Activated T-cell treated with anti-CD3 and anti-CD28 coated beads, Interleukin-2, amount 50 U/mL, for 4 hours (primary cell): ENCODE measurements at places on chromosomes 4 and X. TPM values are rescaled to one million over a fixed set of nuclear protein-coding genes. Genes with fewer than 3 reads are reported as not detected.

The NOX1 gene
- not detected for total RNA-seq

The HSD17B13 gene
- total RNA-seq: not detected

The RPA4 gene
- total RNA-seq: 0.52 TPM

The CXorf49 gene
- not detected for total RNA-seq

The SMIM10L2A gene
- total RNA-seq: 0.61 TPM

The CENPVL2 gene
- not detected for total RNA-seq

The STATH gene
- total RNA-seq: not detected

The SLC10A4 gene
- not detected for total RNA-seq

The PAGE3 gene
- total RNA-seq: not detected

The LNX1 gene
- not detected for total RNA-seq

The CWH43 gene
- total RNA-seq: not detected

The CT45A3 gene
- not detected for total RNA-seq

The VCX2 gene
- total RNA-seq: not detected

The NAP1L5 gene
- 3.6 TPM for total RNA-seq

DNA sequence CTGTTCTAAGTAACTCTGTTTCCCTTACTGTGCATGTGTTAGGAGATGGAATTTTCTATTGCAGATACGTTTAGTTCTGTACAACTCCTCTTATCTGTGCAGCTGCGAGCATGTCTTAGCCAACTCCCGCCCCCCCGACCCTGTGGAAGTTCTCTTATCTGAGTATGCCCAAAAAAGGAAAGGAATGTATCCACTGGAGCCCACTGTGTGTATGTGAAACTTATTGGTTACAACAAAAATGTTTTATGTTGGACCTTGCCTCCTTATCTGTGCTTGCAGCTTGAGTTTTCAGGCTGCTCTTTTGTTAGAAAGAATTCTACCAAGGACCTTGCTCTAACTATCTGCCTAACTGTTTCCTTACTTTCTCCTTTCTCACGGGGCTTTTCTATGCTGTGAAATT is 24.2 kb upstream of the DCAF8L2 start:
- no peak for DNase-seq

DNA sequence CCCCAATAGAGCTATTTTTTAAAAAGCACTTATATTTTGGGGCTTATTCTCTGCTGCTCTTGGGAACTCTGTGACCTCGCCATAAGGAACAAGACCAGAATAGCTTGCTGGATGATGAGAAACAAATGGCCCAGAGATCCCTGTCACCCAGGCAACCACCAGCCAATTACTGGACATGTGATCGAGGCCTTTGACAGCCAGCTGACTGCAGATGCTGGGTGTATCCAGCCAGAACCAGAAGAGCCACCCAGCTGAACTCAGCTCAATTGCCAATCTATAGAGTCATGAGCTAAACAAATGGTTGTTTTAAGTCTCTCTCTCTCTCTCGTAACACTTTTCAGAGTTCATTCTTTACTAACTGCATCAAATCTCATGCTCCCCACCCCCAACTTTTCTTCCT is 24.4 kb upstream of the CITED1 start:
- DNase-seq: no peak

GRCh38 chr4:89994176-89994873 is 99.7 kb downstream of the MMRN1 start:
- no peak for DNase-seq

- no peak for DNase-seq
Measured at GRCh38 chr4:22179124-22179874, 230.7 kb upstream of the KCNIP4 start.

- DNase-seq: no peak
Measured at GRCh38 chr4:136002316-136002715, 1530.0 kb downstream of the PCDH18 start.

DNA sequence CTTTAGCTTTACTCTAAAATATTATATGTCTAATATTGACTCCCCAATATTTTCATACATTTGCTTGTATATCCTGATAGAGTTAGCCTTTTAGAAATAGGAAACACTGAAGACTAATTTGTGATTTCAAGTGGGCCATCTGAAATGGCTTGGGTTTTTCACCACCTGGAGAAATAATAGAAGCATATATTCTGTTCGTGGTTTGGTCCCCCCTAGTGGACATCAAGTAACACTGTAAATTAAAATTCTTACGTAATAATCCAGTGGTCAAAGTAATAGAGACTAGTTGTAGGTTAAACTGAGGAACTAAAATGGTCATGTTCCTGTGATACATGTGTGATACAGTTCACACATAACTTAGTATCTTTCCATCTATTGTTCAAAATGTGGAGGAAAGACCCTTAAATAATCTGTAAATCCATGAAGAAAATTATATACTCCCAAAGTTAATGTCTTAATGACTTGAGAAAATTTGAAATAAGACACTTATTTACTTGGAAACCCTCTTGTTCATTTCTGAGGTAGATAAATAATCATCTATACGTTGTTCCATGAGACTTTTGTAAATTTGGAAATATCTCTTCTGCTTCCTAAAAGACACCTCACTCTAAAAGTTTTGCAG is 79.8 kb upstream of the SMARCAD1 start:
- DNase-seq: no peak

DNA sequence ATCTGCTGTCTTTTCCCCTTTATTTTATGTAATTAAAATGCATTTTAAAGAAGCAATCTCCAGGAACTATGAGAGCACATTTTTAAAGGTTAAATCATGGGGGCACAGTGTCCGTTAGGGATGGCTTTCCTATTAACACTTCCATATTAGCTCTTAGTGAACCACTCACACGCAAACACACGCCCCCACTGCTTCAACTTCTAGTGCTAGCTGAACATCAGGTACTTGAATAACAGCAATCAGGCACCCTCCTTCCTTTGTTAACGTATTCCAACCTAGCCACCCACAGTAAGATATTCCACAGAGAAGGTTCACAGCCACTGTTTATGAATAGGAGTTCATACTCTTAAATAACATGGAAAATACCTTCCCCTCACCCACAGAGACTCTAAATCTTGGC is 9.3 kb downstream of the TMEM255A start:
- DNase-seq: no peak

DNA sequence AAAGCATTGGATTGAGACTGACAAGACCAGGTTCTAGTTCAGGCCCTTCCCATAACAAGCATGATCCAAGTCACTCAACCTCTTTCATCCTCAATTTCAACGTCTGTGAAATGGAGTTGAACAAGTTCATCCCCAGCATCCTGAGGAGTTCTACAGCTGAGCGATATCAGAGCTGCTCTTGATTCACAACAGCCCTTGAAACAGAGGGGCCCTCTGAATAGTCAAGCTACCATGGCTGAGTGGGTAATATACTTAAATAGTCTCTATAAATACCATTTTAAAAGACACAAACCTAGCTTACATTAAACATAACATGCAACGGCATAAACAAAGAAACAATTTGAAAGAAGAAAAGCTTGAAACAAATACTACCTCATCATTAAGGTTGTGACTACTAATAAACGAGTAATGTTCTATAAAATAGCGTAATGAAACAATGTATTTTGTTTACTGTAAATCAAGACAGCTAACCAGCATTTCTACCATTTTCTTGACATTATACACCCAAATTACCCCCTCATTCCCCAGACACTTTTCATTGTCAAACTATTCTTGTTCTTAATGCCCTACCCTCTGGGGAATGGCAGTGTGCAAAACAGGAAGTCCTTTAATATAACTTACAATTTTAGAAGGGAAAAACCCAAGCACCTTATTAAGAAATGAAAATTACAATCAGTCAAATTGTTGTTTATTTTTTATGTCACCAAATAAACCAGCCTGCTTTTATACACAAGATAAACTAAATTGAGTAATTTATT is 202.3 kb downstream of the PARM1 start:
- no peak for DNase-seq

DNA sequence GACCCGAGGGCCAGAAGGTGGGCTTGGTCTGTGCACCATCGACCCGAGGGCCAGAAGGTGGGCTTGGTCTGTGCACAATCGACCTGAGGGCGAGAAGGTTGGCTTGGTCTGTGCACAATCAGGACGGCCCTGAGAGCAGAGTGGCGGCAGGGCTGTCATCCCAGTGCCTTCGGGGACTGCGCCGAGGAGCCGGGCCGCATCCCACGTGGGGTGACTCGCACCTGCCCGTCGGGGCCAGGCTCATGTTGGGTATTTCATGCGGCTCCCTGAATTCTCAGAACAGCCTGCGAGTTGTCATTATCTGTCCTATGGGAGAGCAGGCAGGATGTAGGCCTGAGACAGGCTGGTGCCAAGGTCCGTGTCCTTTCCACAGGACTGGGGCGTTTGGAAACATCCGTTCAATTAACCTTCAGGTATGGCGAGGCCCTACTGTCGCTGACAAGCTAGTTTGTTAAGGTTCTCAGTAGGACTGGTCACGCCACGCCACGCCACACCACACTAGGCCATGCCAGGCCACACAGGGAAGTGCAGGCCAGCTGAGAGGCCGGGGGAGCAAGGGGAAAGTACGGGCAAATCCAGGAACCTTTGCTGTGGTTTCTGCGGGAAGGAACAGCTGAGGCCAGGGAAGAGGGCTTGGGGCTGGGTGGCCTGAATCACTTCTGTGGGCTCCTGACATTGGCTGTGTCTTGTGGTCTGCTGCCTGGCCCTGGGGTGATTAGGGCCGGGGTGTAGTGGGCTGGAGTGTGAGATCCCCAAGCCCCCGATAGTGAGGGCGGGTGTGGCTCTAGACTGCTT is 182.9 kb downstream of the AFAP1 start:
- DNase-seq: no peak

- no peak for DNase-seq
Measured at GRCh38 chr4:41644288-41644914, 104.1 kb downstream of the PHOX2B start.

GRCh38 chrX:24498181-24498580 is 33.1 kb downstream of the PDK3 start:
- DNase-seq: no peak

DNA sequence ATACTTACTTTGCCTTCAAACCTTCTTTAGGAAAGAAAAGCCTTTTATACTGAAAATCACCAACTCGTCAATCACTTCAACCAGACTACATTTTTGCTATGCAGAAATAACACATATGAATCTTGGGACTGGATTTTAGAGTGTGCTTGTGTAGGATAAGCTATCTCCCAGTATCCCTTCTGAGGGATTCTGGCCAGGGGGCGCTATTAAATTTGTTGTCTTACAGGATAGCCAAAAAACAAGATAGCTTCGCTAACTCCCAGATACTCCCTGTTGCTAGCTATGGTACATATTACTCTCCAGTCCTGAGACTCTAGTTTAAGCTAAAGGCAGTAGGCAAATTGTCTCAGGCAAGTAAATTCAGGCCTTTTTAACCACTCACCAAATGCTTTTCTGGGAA is 167.2 kb downstream of the LHFPL1 start:
- no peak for DNase-seq

GRCh38 chrX:111071542-111072277 is 24.3 kb upstream of the PAK3 start:
- DNase-seq: no peak

DNA sequence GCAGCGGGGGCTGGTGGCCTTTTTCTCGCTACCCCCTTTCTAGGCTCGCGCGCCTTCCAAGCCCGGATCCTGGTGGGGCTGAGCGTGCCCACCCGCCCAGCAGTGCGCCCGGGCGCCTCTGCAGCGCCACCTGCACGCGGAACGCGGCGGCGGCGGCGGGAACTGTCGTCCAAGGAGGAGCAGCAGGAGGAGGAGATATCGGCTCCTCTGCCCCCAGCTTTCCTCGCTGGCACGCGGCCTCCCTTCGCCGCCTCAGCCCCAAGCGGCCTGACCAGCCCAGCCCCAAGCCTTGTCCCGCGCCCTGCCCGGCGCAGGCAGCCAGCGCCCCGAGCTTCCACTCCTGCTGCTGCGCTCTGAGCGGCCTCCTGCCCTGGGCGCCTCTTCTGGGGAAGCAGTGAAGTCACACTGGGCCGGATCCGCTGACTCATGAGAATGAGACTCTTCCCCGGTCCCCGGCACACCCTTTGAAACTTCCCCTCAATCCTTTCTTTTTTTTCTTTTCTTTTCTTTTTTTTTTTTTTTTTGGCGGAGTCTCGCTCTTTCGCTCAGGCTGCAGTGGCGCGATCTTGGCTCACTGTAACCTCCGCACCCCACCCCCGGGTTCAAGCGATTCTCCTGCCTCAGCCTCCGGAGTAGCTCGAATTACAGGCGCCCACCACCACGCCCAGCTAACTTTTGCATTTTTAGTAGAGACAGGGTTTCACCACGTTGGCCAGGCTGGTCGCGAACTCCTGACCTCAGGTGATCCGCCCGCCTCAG is 10.6 kb upstream of the ELF4 start:
- peak; percentile 61 for DNase-seq

- no peak for DNase-seq
Measured at GRCh38 chr4:126595643-126596042, 1037.1 kb upstream of the INTU start.

- DNase-seq: no peak
Measured at GRCh38 chr4:114562176-114562904, 36.3 kb upstream of the UGT8 start.

- no peak for DNase-seq
Measured at GRCh38 chrX:135411893-135412292, 9.9 kb upstream of the SMIM10L2A start.

- DNase-seq: no peak
Measured at GRCh38 chr4:161555689-161556660, 607.8 kb downstream of the FSTL5 start.

DNA sequence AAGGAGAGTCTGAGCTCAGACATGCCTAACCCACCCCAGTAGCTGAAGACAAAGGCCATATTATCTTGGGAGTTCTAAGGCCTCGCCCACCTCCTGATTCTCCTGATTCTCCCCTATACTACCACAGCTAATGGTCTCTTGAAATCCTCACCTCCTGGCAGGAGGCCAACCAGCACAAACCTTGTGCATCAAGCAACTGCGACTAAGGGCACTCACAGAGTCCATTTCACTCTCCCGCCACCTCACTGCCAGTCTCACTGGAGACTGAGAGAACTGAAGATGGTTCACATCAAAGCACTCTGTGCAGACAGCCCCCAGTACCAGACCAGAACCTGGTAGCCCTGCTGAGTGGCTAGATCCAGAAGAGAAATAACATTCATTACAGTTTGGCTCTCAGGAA is 102.1 kb upstream of the KLF8 start:
- DNase-seq: no peak

DNA sequence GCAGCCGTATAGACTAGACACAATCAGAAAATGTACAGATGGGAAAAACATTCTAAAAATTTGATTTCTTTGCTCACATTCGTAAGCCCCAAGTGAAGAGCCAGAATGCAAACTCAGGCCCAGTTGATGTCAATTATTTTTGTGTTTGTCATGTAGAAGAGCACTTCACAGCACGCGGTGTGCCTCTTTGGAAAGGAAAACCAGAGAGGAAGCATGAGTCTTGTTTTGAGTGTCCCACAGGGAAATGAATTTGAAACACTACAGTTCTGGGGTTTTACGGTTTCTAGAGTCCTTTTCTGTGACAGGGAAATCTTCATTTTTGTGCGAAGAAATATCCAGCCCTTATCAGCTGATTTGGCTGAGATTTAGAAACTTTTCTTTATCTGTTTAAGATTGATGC is 554.6 kb upstream of the BOD1L1 start:
- DNase-seq: no peak
